Activated naive CD4-positive, alpha-beta T cell treated with anti-CD3 and anti-CD28 coated beads for 36 hours (primary cell): ENCODE measurements at places on chromosomes 4 and X.

DNA sequence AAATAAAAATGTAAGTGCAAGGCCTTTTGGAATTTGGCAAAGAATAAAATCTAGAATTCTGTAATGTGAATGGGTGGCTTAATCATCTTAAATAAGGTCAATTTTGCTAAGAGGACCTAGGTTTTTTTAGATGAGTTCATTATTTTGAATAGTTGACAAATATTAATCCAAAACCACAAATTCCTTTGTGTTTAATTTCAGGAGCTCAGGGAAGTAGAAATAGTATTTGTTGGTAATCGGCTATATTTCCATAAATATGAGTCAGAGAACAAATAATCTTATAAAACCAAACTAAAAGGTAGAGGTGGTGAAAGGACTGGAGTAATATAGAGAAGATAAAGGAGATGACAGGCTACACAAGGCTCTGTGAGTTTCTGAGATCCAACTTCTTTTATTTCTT, 190.4 kb upstream of the TLL1 start:
- no peak for DNase-seq
- no peaks in the 10 kb centered on the region for H3K27me3 ChIP-seq

DNA sequence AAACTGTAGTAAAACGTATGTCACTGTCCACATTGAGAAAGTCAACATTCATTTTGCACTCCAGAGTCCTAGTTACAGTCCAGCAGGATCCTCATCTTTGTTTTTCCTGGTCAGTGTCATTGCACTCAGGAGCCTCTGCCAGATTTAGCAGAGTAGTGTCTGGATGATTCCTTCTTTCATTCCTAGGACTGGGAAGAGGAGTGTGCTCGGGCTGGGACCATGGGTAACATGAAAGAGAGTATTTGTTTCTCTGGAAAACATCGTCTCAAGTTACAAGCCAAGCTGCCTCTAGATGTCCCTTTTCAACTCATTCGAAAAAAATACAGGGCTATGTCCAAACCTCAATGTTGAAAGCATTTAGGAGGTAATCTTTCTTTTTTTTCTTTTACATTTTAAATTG, 69.9 kb upstream of the TNIP3 start:
- H3K4me3 ChIP-seq: no peak overlapping the region
- H3K36me3 ChIP-seq: no peaks in the 10 kb centered on the region
- no peak overlapping the region for H3K27ac ChIP-seq
- peaks cover 20% of the 10 kb centered on the region for H3K4me1 ChIP-seq
- H3K27me3 ChIP-seq: no peaks in the 10 kb centered on the region

GRCh38 chr4:68373513-68373912, 23.6 kb upstream of the YTHDC1 start:
- peak overlapping the region; percentile 65 for H3K4me3 ChIP-seq
- H3K4me1 ChIP-seq: peaks cover 12% of the 10 kb centered on the region
- no peaks in the 10 kb centered on the region for H3K36me3 ChIP-seq
- H3K27me3 ChIP-seq: no peaks in the 10 kb centered on the region
- H3K27ac ChIP-seq: peak overlapping the region; percentile 24

DNA sequence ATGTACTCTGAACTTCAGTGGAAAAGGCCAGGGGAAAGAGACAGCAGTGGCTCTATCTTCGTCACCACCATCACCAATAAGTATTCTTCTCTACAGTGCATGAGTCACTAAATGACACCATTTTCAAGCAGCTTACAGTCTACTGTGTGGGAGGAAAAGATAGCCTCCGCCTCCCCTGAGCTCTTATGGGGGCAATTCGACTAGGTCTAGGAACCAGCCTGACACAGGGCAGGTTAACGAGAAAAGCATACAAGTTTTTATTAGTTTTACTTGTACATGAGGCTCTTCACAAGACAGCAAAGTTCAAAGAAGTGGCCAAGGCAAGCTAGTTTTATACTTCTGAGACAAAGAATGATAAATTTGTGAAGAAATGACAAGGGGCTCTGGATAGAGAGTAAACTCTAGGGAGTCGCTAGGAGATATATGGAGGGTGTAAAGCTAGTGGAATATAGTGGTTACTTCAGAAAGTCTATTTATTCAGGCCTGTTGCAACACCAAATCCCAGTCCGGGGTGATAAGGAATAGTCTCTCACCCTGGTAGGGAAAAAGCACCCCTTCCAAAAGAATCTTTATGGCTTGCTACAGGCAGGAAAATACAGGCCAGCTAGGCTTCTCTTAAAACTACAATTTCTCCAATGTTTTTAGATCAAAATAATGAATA, 49.7 kb downstream of the SCD5 start:
- H3K36me3 ChIP-seq: no peaks in the 10 kb centered on the region
- DNase-seq: no peak

GRCh38 chrX:63299596-63299995, 51.5 kb downstream of the SPIN4 start:
- H3K27me3 ChIP-seq: no peaks in the 10 kb centered on the region
- H3K4me3 ChIP-seq: no peak overlapping the region
- no peak overlapping the region for H3K27ac ChIP-seq
- DNase-seq: no peak
- H3K36me3 ChIP-seq: no peaks in the 10 kb centered on the region

GRCh38 chr4:174170906-174171305, 112.6 kb downstream of the FBXO8 start:
- no peaks in the 10 kb centered on the region for H3K4me1 ChIP-seq
- H3K27me3 ChIP-seq: peaks cover 11% of the 10 kb centered on the region
- no peak overlapping the region for H3K4me3 ChIP-seq

DNA sequence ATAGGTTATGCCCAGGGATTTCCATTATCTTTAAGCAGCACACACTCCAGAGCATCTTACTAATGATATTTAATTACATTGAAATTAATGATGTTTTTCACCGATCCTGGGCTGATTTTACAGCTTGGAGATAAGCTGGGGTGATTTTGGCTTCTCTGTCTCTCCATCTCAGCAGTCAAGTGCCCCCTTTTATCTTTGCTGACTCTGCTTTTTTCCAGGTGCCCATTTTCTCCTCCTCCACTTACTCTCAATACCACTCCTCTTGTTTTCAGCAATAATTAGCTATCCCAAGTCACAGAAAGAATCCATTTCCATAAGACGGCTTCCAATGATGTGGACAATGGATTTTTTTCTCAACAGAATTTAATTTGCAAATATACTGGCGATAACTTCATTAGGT, 266.7 kb downstream of the GBA3 start:
- H3K4me3 ChIP-seq: no peak overlapping the region
- H3K36me3 ChIP-seq: no peaks in the 10 kb centered on the region
- H3K27me3 ChIP-seq: no peaks in the 10 kb centered on the region
- DNase-seq: no peak

DNA sequence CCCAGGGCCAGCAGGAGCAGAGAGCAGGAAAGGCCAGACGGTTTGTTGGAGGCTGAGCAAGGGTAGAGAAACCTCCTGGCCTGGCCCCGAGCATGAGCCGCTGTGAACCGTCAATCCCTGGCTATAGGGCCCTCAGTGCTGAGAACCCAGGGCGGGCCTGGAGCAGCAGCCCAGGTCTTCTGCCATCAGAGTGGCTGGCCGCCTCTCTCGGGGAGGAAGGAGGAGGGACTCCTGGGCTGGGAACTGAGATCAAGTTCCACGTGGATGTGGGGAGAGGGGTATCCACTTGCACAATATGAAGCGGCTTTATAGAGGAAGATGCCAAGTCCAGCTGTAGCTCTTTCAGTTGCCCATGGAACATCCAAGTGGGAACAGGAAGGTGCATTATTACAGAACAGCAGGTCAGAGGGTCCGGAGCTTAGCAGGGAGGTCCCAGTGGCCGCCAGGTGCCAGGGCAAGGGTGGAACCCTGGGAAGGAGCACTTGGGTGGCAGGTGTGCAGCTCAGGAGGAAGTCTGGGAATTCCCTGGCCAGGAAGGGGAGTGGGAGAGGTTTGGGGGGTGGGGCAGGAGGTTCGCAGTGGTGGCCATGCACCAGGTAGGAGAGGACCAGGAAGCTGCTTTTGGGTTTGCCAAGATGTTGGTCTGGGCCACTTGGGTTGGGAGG, 31.7 kb upstream of the CRMP1 start:
- H3K4me1 ChIP-seq: no peaks in the 10 kb centered on the region
- no peak overlapping the region for H3K27ac ChIP-seq

DNA sequence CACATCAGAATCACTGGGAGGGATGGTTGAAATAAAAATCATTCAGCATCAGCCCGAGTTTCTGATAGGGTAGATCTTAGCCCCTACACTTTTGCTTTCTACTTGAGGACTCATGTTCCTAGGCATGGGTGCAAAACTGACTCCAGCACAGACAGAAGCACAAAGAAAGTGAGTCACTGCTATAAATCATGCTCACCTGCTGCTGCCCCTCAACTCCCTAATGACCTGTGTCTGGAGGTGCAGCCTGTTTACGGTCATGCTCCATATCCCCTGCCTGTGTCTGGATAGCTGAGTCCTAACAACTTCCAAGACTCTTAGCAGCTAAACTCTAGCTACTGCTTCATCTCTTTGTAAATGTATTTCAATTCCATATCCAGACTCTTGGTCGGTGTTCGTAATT, 57.8 kb downstream of the ADGRA3 start:
- H3K27me3 ChIP-seq: no peaks in the 10 kb centered on the region
- peaks cover 3% of the 10 kb centered on the region for H3K4me1 ChIP-seq
- no peak overlapping the region for H3K27ac ChIP-seq
- no peak overlapping the region for H3K4me3 ChIP-seq

DNA sequence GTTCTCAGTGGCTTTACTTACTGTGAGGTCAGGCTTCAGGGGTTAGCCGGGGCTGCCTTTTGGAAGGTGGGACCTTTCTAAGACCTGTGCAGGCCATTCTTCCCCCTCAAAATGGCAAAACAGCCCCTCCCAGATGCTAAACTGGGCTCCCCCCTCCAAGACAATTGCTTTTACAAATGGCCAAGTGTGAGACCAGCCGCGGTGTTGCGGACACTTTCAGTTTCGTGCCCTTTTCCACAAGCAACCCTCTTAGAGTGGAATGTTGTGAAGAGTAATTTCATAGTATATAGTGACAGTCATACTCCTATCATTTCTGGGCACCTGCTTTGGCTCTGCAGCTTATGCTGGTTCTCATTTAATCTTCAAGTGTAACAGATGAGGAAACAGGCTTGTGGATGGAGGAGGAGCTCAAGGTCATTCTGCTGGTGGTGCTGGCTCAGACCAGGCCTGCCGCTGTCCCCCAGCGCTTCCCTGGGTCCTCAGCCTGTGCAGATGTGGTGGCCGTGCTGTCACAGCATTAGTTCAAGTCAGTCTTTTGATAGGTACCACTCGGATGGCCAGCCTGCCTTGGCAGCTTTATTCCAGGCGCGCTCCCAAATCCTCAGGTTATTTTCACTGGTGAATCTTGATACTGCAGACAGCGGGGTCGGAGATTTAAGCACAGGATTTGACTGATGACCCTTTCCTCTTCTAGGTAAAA, 55.0 kb upstream of the TADA2B start:
- H3K4me3 ChIP-seq: peak overlapping the region; percentile 94
- DNase-seq: no peak
- H3K27ac ChIP-seq: no peak overlapping the region
- no peaks in the 10 kb centered on the region for H3K27me3 ChIP-seq

- H3K4me3 ChIP-seq: no peak overlapping the region
- H3K36me3 ChIP-seq: no peaks in the 10 kb centered on the region
- no peak for DNase-seq
Observed at GRCh38 chr4:38007645-38008044, 47.4 kb downstream of the PTTG2 start.

DNA sequence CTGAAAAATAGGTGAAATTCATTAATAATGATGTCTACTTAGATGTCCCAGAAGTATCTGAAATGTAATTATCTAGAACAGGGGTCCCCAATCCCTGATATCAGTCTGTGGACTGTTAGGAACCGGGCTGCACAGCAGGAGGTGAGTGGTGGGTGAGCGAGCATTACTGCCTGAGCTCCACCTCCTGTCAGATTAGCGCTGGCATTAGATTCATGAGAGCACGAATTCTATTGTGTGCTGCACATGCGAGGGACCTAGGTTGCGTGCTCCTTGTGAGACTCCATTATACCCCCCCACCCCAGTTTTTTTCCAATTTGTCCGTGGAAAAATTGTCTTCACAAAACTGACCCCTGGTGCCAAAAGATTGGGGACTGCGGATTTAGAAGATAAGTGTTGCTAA, 458.8 kb downstream of the CCSER1 start:
- no peak overlapping the region for H3K4me3 ChIP-seq
- H3K27ac ChIP-seq: no peak overlapping the region

- peaks cover 13% of the 10 kb centered on the region for H3K27me3 ChIP-seq
- H3K36me3 ChIP-seq: no peaks in the 10 kb centered on the region
- H3K4me1 ChIP-seq: no peaks in the 10 kb centered on the region
- H3K27ac ChIP-seq: no peak overlapping the region
- no peak for DNase-seq
Observed at GRCh38 chr4:147571036-147571770, 46.0 kb upstream of the TMEM184C start.
